ENCODE measurements at places on chromosomes 3 and 15. TPM values are rescaled to one million over a fixed set of nuclear protein-coding genes. Genes with fewer than 3 reads are reported as not detected.

Gene APOD
- polyA plus RNA-seq: 0.05 TPM

Gene WDR49
- polyA plus RNA-seq: not detected

Gene FOXL2NB
- polyA plus RNA-seq: not detected

Gene C15orf39
- 2.5 TPM for polyA plus RNA-seq

Gene KY
- polyA plus RNA-seq: 1.9 TPM

Gene FBXL2
- 13.7 TPM for polyA plus RNA-seq

Gene NUP210
- polyA plus RNA-seq: 1.8 TPM

Gene NAA80
- polyA plus RNA-seq: 10.5 TPM

Gene ZCWPW2
- polyA plus RNA-seq: 0.13 TPM

DNA sequence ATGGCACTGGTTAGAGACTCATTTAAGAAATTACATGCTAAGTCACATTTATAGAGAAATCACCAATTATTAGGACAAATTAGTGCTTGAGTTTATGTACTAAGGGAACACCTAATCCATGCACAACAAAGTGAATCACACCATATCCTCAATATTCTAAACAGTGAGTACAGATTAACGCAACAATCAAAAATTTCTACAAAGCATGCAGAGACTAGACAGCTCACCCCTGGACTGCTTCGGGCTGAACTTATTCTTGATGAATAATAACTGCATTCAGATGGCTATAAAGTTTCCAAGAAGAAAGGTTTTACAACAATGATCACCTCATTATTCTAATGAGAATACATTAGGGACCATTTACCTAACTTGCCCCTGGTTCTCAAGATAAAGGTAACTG is 66.5 kb downstream of the LRRFIP2 start:
- no peak for DNase-seq
- no peak overlapping the region for H3K4me3 ChIP-seq
- peaks cover 3% of the 10 kb centered on the region for H3K4me1 ChIP-seq
- H3K27me3 ChIP-seq: no peaks in the 10 kb centered on the region

- H3K4me3 ChIP-seq: no peak overlapping the region
- DNase-seq: no peak
- no peaks in the 10 kb centered on the region for H3K4me1 ChIP-seq
Measured at GRCh38 chr3:187689984-187690383, 12.4 kb downstream of the RTP2 start.

DNA sequence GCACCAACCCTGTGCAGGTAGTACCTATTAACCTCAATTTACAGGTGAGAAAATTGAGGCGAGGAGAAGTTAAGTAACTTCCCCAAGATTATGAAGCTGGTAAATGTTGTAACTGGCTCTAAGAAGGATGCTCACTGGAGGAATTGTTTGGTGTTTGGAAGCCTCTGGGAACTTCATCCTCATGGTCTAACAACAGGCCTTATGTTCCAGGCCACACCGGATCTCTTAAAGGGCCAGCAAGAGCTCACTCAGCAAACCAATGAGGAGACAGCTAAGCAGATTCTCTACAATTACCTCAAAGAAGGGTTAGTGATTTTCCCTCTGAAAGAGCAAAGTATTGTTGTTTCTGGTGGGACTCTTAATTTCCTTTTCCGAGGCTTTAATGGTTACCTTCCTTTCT is 63.9 kb downstream of the CGNL1 start:
- no peak overlapping the region for H3K27ac ChIP-seq
- H3K4me1 ChIP-seq: no peaks in the 10 kb centered on the region
- H3K36me3 ChIP-seq: no peaks in the 10 kb centered on the region
- no peaks in the 10 kb centered on the region for H3K27me3 ChIP-seq

- peak overlapping the region; percentile 62 for H3K27ac ChIP-seq
- DNase-seq: peak; percentile 26
- H3K4me3 ChIP-seq: no peak overlapping the region
- H3K4me1 ChIP-seq: peaks cover 16% of the 10 kb centered on the region
- no peaks in the 10 kb centered on the region for H3K27me3 ChIP-seq
Measured at GRCh38 chr3:71400986-71401451, 182.5 kb downstream of the FOXP1 start.

DNA sequence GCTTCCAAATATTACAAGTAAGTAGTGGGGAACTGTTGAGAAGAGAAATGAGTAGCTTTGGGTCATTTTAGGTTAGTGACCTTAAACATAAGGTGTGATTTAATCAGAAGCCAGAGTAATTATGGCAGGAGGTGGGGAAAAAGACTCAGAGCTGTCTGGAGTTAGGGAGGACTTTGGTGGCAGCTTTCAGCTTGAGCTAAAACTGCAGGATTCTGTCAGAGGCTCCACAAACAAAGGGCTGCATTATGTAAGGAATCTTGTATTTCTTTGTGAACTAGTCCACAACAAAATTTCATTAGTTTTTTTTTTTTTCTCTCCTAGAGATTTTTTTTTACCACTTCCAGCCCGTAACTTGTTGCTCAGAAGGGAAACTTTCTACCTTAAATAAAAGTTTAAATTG is 345.3 kb downstream of the TIGIT start:
- no peak for DNase-seq
- no peak overlapping the region for H3K4me3 ChIP-seq
- no peaks in the 10 kb centered on the region for H3K36me3 ChIP-seq
- H3K27me3 ChIP-seq: no peaks in the 10 kb centered on the region
- H3K4me1 ChIP-seq: no peaks in the 10 kb centered on the region

- no peak overlapping the region for H3K4me3 ChIP-seq
- H3K36me3 ChIP-seq: no peaks in the 10 kb centered on the region
- H3K27me3 ChIP-seq: no peaks in the 10 kb centered on the region
Measured at GRCh38 chr3:81080608-81081007, 680.8 kb downstream of the GBE1 start.

GRCh38 chr3:38645601-38646000 is 3.9 kb downstream of the SCN5A start:
- DNase-seq: no peak
- H3K4me1 ChIP-seq: no peaks in the 10 kb centered on the region
- H3K4me3 ChIP-seq: no peak overlapping the region
- peaks cover 12% of the 10 kb centered on the region for H3K27me3 ChIP-seq
- H3K36me3 ChIP-seq: no peaks in the 10 kb centered on the region

- no peaks in the 10 kb centered on the region for H3K27me3 ChIP-seq
- no peak overlapping the region for H3K4me3 ChIP-seq
Measured at GRCh38 chr15:74283368-74283767, 47.2 kb downstream of the CCDC33 start.

- H3K4me3 ChIP-seq: no peak overlapping the region
- peak; percentile 30 for DNase-seq
- no peaks in the 10 kb centered on the region for H3K27me3 ChIP-seq
- H3K27ac ChIP-seq: no peak overlapping the region
Measured at GRCh38 chr15:94177112-94177511, 54.2 kb upstream of the MCTP2 start.

DNA sequence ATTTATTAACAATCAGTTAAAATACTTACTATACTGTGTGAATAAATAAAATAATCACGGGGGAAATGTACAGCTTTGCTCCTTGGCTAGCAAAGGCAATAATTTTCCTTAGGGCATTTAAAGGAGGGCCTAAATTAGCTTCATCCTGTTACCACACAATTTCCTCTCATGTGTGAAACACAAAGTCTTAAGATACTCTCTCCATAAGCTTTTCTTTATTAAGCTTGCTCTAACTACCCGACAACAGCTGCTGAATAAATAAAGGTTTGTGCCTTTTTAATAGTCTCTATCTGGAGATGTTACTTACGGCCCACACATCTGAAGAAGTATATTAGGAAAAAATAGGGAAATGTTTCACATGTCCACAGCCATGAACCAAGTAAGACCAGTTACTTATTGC is 29.7 kb downstream of the ZNF106 start:
- H3K4me1 ChIP-seq: peaks cover 14% of the 10 kb centered on the region
- no peak overlapping the region for H3K4me3 ChIP-seq
- H3K27ac ChIP-seq: no peak overlapping the region
- no peaks in the 10 kb centered on the region for H3K27me3 ChIP-seq
- no peaks in the 10 kb centered on the region for H3K36me3 ChIP-seq

DNA sequence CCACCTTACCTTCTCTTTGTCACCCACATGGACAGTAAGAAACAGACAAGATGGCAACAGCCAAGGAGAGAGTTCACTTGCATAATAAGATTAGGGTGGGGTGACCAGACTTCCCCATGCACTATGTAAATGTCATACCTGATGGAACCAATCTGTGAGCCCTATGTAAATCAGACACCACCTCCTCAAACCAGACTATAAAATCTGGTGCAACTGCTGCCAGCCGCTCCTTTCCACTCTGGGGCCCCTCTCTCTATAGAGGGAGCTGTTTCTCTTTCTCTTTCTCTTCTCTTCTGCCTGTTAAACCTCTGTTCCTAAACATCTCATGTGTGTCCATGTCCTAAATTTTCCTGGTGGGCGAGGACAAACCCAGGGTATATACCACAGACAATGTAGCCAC is 405.5 kb upstream of the CNTN4 start:
- no peak overlapping the region for H3K27ac ChIP-seq
- peaks cover 2% of the 10 kb centered on the region for H3K4me1 ChIP-seq
- DNase-seq: no peak
- no peaks in the 10 kb centered on the region for H3K27me3 ChIP-seq

DNA sequence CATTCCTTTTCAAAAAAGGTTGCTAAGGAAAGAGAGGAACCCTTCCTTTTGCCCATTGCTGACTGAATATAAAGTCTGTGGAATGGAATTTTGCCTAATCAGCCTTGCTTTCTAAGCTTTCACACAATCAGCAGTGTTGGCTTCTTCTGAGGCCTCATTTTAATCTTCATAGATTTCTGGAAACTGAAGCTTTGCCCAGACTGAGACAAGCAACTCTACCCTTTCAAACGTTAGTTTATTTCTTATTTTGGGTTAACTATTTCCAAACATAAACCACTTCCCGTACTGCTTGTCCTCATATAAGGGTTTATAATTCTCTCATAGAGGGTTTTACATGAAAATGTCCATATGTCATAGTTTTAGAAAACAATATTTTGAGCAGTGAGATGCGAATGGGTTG is 82.9 kb downstream of the NR1D2 start:
- H3K4me1 ChIP-seq: no peaks in the 10 kb centered on the region
- H3K4me3 ChIP-seq: no peak overlapping the region
- no peaks in the 10 kb centered on the region for H3K27me3 ChIP-seq
- DNase-seq: no peak

- H3K4me3 ChIP-seq: no peak overlapping the region
- H3K36me3 ChIP-seq: no peaks in the 10 kb centered on the region
- no peak overlapping the region for H3K27ac ChIP-seq
- no peaks in the 10 kb centered on the region for H3K27me3 ChIP-seq
Measured at GRCh38 chr15:77019521-77020331, 24.8 kb downstream of the PSTPIP1 start.

DNA sequence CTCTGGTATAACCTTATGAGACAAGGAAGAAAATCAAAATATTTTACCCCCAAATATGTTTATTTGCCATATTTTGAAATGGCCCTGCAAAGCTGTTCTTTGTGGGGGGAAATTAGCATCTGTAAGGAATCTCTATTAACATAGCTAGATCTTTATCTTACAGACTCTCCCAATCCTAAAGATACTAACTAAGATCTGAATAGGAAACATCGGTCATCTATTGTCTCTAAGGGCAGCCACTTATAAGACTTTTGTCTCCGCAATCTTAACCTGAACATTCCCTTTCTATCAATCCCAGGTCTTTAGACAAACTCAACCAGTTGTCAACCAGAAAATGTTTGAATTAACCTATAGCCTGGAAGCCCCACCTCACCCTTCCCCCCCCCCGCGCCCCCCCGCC is 21.2 kb downstream of the UMPS start:
- H3K36me3 ChIP-seq: no peaks in the 10 kb centered on the region
- H3K27me3 ChIP-seq: no peaks in the 10 kb centered on the region
- no peak overlapping the region for H3K4me3 ChIP-seq
- DNase-seq: no peak
- H3K4me1 ChIP-seq: no peaks in the 10 kb centered on the region

GRCh38 chr3:46664971-46665762 is 28.3 kb downstream of the ALS2CL start:
- peaks cover 64% of the 10 kb centered on the region for H3K4me1 ChIP-seq
- H3K4me3 ChIP-seq: no peak overlapping the region
- H3K27me3 ChIP-seq: no peaks in the 10 kb centered on the region
- peak; percentile 4 for DNase-seq

- no peak overlapping the region for H3K27ac ChIP-seq
- H3K4me3 ChIP-seq: peak overlapping the region; percentile 68
- no peaks in the 10 kb centered on the region for H3K27me3 ChIP-seq
- H3K36me3 ChIP-seq: no peaks in the 10 kb centered on the region
- DNase-seq: peak; percentile 89
Measured at GRCh38 chr3:141659821-141660613, 78.1 kb upstream of the RNF7 start.

DNA sequence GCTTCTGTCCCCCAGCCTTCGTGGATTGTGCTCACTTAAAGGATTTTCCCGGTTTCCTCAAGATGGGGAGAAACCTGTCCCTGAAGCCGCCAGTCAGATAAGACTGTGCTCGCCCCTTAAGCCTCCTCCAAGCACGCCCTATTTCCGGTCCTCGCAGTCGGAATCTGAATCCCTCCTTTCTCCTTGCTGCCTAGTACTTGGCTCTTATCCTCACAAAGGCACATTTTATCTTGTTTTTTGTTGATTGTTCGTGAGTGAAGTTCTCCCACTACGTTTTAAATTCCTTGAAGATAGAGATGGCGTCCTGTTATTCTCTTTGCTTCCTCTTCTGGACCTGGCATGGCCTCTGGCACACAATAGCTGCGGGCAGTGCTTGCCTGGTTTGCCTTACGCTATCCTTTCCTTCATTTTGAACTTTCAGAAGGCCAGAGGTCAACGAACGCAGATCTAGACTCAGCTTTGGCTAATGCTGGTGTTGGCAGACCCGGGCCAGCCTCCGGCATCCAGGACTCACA is 1.7 kb downstream of the CLDN11 start:
- no peak overlapping the region for H3K4me3 ChIP-seq

- H3K4me3 ChIP-seq: no peak overlapping the region
- no peaks in the 10 kb centered on the region for H3K27me3 ChIP-seq
- DNase-seq: no peak
- H3K27ac ChIP-seq: no peak overlapping the region
- H3K36me3 ChIP-seq: peaks cover 3% of the 10 kb centered on the region
Measured at GRCh38 chr3:48630407-48630806, 4.9 kb downstream of the SLC26A6 start.

DNA sequence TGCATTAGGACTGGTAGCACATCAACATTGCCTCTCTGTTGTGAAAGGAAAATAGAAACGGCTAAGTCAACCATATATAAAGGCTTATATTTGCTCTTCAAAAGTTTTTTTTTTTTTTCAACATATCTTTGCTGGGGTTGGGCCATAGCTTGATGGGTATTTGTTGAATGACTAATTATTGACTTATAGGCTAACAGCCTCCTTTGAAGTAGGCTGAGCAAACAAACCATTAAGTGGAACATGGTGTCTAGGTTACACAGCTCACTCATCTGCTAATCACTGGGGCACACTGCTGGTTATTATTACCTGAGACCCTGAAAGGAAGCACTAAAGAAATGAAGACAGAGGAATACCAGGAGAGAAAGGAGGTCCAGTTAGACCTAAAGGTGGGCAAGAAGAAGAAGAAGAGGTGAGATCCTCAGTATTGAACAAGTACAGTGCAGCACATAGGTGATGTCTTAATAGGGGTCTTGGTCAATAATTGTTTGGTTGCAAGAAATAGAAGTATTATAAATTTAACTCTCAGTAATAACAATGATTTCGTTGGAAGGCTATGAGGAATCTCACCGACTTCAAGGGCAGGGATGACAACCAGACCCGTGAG is 139.4 kb downstream of the RPLP1 start:
- no peak for DNase-seq
- no peak overlapping the region for H3K4me3 ChIP-seq
- no peak overlapping the region for H3K27ac ChIP-seq
- peaks cover 26% of the 10 kb centered on the region for H3K27me3 ChIP-seq
- no peaks in the 10 kb centered on the region for H3K36me3 ChIP-seq
- H3K4me1 ChIP-seq: no peaks in the 10 kb centered on the region
